T-helper 1 cell (primary cell): ENCODE measurements at places on chromosomes 1 and 21.

DNA sequence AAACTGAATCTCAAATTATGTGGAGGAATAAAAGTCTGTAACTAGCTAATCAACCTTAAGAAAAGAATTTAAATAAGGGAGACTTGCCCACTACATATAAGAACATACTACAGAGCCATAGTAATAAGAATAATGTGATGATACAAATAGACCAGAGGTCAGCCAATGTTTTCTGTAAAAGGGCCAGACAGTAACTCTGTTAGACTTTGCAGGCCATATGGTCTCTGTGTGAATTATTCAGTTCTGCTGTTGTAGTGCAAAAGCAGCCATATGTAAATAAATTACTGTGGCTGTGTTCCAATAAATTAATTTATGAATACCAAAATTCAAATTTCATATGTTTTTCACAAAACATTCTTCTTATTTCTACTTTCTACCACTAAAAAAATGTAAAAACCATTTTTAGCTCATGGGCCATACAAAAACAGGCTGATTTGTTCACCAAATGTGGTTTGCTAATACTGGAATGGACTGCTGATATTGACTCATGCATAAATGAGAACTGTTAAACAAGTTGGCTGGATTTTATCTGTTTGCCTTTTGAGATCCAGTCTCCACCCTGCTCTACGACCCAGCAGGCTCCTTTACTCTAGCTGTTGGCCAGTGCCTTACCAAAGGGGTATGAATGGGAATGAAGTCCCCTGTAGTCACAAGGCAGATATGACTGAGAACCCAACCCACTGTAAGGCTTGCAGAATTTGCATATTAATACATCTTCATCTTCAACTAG lies 98.2 kb upstream of the ZNHIT6 start:
- no peak for DNase-seq

DNA sequence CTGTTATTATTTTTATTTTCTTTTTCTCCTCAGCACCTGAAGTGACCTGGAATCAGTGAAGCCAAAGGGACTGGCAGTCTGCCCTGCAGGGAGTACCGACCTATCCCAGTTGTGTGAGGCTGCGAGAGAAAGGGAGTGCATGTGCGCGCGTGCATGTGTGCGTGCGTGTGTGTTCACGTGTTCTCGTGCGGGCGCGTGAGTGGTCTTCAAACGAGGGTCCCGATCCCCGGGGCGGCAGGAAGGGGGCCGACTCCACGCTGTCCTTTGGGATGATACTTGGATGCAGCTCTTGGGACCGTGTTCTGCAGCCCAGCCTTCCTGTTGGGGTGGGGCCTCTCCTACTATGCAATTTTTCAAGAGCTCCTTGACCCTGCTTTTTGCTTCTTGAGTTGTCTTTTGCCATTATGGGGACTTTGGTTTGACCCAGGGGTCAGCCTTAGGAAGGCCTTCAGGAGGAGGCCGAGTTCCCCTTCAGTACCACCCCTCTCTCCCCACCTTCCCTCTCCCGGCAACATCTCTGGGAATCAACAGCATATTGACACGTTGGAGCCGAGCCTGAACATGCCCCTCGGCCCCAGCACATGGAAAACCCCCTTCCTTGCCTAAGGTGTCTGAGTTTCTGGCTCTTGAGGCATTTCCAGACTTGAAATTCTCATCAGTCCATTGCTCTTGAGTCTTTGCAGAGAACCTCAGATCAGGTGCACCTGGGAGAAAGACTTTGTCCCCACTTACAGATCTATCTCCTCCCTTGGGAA lies 123.3 kb downstream of the PRDM2 start:
- DNase-seq: no peak

- no peak for DNase-seq
Measured at GRCh38 chr1:183285746-183286145, 99.7 kb downstream of the LAMC2 start.

DNA sequence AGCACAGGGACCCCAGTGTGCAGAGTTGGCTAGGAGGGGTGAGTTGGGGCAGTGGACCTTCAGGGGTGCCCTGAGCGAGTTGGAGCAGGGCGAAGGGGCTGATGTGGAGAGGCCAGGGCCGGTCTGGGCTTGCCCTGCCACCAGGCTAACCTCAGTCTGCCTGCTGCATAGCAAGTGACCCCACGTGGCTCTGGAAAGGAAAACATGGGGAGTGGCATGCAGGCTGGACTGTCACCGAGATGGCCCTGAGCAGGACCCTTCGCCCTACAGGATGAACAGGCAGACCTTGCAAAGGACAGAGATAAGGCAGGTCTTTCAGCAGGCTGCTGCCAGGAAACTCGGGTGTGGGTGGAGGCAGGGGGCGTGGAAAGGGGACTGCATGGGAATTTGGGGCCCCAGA lies 51.5 kb downstream of the FOXO6 start:
- no peak for DNase-seq

DNA sequence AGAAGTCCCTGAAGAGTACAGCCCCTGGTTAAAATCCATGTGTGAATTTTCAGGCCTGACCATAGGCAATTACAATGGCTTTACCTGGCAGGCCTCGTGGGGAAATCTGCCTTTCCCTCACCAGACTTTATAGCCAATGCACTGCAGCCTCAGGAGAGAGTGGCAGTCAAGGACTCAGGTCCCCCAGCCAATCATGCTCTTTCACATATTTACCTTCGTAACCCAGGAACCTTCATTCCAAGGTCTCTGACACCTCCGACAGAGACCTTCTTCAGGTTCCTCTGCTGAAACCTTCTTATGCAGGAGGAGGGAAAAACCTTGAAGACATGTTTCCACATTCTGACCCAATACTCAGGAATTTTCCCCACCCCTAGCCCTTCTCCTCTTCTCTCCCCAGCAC lies 118.9 kb downstream of the FASLG start:
- no peak for DNase-seq

DNA sequence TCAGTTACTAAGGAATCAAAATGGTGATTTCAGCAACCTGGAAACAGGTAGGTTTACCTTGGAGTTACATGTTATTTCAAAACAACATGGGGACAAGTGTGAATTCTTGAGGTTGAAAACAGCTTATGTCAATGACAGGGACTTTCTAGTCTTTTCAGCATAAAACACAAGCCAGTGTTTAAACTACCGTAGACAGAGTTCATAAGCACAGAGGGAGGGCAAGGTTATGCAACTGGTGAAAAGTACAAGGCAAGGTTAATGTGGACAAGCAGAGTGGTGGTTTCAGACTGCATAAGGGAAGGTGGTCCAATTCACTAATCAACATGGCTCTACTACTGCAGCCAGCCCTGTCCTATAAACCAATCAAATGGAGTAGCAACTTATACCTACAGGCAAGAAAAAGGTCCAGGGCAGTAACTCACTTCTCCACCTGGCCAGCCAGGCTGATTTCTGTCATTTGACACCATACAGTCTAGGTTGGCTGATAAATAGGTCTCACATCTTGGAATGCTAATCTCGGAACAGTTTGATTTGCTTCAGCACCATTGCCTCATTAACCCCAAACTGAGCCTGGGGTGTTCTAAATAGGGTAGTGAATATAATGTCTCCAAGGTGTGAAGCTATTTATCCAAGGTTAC lies 250.3 kb upstream of the PROX1 start:
- DNase-seq: no peak

DNA sequence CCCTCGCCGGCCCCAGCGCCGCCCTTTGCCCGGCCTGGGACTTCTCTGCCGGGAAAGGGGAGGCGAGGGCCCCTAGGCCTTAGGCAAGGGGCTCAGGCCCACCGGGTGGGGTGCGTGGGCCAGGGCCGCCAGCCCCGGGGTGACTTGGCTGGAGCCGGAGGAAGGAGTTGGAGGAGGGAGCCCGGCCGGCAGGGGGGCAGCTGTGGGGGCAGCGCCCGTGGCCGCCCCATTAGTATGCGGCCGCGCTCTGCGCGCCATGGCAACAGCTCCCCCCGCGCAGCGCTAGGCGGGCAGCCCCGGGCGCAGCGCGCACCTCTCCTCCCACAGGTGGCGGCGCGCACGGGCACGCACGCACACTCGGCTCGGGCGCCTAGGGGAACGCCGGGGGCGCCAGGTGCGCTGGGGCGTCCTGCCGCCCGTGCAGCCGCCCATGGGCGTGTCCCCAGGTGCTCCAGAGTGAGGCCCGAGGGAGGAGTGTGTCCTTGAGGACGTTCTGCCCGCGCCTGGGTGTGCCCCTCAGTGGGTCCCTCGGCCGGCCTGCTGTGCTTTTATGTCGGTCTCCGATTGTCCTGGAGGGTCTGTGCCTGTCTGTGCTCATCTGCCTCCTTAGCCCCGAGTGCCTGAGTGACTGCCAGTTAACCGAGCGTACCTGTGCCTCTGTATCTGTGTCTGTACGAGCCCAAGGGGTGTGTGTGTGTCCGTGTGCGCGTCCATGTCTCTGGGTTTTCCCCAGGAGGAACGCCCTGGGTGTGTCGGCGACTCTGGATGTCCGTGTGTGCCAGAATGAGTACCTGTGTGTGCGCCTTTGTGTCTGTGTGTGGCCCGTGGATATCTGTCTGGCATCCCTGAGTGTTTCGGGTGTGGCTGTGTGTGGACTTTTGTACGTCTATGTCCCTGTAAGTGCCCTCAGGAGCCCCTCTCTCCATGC lies 38.2 kb upstream of the WASF2 start:
- no peak for DNase-seq

DNA sequence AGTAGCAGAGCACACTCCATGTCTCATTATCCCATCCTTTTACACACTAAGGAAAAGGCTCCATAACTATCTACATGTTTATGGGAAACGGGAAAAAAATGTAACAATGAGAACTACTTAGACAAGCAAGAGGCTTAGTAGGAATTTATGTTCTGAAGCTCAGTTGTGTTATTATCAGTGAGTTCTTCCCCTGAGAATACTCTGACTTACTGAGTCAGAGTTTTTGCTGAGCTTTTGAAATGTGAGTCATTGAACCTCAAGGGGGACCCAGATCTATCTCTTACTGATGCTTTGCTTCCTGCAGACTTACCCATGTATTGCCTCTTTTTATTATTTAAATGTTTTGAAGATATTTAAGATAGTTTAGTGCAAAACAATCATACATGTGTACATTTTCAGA lies 20.1 kb downstream of the CFHR5 start:
- DNase-seq: no peak

GRCh38 chr1:17201201-17202021 lies 3.5 kb upstream of the PADI1 start:
- no peak for DNase-seq

DNA sequence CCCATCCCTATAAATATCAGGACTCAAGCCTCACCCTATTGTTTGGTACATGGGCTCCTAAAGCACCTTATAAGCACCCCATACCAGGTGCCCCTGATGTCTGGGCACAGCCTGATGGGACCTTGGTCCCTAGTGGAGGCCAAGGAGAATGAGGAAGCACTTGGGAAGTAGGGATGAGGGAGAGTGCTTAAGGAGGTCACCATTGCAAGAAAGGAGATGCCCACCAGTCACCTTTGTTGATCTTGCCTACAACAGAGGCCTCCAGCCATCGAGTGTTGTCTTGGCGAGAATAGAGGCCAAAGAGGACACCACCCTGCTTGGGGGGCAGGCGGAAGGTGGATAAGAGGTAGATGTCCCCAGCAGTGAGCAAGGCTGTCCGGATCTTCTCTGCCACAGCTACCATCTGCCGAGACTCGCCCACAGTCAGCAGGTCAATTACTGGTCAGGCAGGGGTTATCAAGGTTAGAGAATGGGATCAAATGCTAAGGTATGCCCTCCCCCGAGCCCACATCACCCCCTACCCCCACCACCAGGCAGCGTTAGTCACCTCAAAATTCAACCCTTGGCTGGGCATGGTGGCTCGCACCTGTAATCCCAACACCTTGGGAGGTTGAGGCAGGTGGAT lies 1.6 kb downstream of the THBS3 start:
- DNase-seq: no peak

DNA sequence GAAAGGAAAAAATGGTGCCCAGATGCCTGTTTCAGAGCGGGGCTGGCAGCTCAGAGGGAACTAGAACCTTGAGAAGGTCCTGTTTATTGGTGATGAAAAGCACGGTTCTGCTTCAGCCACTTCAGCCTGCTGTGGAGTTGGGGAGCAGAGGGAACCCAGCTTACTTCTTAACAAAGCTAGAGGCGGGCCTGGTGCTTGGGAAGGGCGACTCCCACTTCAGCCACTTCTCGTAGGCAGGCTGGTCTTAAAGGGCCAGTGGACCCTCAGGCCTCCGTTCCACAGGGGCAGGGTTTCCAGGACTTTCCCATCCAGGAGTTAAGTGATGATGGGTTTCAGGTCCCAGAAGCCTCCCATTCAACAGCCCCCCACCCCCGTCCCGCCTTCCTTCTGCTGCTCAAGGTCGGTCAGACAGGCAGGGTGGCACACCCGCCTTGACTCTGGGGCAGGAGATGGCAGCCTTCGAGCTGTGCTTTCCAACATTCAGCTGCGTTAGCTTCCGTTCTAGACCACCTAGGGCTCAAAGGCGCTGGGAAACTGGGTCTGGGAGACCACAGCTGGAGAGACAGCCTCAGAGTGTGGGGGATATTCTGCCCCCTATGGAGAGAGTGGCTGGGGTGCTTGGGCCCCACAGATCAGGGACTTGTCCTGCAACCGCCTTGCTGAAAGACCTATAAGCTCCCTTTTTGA lies 3.4 kb downstream of the RUNX3 start:
- no peak for DNase-seq

DNA sequence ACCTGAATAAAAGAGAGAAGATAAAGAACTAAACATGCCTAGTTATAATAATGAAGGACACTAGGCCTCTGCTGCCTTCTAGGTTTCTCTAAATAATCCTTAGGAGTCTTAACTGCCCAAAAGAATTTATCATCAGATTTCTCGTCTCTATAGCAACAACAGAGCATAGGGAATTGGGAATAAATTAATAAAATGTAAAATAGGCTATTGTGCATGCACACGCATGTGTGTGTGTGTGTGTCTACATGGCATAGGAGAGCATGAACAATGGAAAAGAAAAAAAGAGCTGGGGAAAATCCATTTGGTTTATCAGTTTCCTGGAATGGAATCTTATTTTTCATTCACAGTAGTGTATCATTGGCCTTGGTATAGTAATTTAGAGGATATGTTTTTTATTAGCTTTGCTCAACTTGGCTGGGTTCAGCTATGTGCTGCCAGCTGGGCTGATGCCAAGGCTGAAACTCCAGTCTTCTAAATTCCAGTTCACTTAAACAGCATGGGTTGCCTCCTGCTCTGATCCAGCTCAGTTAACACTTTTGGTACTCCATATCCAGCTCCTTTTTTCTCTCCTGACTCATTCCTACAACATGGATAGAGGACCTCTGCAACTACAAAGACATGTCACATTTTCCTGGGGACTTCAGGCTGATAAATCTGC lies 80.6 kb upstream of the SLFNL1 start:
- no peak for DNase-seq

- no peak for DNase-seq
Measured at GRCh38 chr1:165632491-165632890, 1.5 kb downstream of the MGST3 start.
